ENCODE measurements at places on chromosomes 12 and 14.

GRCh38 chr14:67641902-67642749, 22.4 kb downstream of the ARG2 start:
- no peak for DNase-seq

GRCh38 chr14:85895603-85896002, 365.7 kb downstream of the FLRT2 start:
- DNase-seq: no peak

GRCh38 chr12:86613311-86613710, 357.1 kb upstream of the MGAT4C start:
- no peak for DNase-seq

DNA sequence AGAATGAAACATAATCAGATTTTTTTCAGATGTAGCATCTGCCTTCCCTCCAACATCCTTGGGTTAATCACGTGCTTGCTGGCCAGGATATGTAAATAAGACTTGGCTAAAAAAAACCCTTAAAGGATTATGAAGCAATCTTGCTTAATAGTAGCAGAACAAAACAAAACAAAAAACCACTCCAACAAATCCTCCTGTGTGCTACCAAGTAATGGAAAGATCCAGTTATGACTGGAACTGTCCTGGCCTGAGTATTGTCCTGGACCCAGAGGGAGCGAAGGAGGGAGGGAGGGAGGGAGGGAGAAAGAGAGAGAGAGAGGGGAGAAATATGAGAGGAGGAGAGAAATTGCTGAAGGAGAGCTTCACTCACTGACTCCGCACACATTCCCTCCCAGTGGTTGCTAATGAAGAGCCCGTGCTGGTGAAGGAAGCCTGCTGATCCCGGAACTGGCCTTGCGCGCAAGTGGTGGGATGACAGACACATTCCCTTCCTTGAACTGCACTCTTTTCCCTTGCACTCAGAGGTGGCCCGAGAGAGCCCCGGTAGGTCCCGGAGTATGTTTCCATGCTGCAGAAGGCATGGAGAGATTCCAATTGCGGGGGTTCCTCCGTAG, 57.2 kb downstream of the HMGA2 start:
- no peak for DNase-seq

GRCh38 chr12:116856729-116857128, 24.5 kb downstream of the HRK start:
- no peak for DNase-seq

DNA sequence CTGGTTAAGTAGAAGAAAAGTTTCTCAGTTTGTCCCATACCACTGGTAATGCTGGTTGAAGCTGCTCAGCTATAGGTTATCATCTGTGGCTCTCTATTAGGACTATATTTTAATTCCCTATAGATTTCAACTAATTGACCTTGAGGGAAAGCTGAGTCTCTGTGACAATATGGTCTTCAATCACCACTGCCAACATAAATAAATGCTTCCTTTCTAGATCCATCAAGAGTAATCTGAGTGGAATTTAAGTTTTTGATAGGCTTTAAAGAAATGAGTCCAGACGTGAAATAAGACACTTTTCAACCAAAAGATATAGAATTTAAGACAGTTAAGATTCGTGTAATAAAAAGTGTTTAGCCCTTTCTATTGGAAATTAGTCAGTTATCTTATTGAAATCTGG, 63.5 kb upstream of the MYF6 start:
- DNase-seq: no peak

DNA sequence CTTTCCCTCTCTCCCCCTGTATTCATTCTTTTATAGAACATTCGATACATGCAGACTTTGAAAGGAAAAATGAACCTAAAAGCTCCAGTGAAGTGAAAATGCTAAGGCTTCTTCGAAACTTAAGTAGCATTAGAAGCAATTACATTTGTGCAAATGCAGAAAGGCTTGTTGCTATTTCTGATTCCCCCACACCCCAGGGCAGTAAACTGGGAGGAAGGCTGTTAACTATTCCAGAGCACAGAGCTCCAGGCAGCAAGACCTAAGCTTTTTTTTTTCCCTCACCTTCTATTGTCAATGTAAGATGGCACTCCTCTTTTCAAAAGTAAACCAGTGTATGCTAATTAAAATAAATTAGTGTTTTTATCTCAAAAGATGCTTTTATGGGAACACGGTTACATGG, 448.9 kb upstream of the TBX3 start:
- no peak for DNase-seq

DNA sequence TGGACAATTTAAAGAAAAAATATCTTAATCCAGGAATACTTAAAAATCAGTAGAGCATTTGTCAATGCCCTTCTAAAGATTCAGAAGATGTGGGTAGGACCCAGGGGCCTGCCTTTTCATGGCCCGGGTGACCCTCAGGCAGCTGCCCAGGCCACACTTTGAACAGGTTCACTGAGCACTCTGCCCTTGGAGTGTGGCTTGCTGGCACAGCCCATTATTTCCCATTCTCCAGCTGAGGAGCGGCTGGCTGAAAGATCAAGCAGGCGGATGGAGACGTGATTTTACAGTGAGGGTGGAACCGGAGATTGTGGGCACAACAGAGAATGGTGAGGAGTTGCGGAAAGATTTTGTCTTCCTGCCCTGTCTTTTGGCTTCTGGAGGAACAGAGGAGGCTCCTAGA, 7.1 kb upstream of the PRPH start:
- DNase-seq: no peak

GRCh38 chr14:30520536-30520935, 38.4 kb upstream of the G2E3 start:
- no peak for DNase-seq

DNA sequence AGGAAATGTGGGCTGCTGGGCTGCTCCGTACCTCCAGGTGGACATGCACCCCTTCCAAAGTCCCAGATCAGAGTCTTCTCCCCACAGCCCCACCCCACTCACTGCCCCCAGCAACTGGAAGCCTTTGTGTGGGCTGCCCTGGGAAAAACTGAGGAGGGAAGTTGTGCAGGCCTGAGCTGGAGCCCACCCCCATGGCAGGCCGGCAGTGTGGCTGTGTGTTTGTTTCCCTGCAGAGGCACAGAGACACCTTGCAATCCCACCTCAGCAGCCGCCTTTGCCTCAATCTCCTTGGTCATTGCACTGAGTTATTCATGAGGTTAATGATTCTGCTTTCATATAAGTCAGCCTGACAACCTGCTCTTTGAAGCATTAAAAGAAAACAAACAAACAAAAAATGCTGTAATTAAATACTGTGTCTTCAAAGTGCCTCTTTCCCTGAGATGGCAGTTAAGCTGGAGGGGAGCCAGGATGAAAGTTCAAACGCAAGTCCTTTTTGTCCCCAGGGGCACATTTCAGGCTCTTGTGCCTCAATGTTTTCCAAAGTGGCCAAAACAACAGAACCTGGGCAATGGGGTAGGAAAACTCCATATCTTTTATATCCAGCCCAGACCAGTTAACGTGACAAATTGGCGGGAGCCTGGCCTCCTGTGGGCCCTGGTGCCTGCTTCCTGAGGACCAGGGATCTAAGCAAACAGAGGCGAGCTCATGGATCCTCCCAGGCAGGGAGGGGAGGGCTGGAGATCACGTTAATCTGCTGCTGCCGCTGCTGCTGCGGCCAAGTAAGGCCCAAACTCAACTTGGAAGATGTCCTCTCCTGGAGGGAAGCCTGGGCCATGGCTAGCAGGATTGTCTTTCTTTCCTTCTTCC, 51.9 kb upstream of the TSPAN11 start:
- no peak for DNase-seq

GRCh38 chr14:36229262-36229661, 52.7 kb upstream of the PTCSC3 start:
- DNase-seq: no peak

GRCh38 chr12:67517181-67517887, 131.2 kb upstream of the DYRK2 start:
- peak; percentile 12 for DNase-seq

GRCh38 chr12:123242116-123242904, 9.1 kb downstream of the MTRFR start:
- peak; percentile 44 for DNase-seq

DNA sequence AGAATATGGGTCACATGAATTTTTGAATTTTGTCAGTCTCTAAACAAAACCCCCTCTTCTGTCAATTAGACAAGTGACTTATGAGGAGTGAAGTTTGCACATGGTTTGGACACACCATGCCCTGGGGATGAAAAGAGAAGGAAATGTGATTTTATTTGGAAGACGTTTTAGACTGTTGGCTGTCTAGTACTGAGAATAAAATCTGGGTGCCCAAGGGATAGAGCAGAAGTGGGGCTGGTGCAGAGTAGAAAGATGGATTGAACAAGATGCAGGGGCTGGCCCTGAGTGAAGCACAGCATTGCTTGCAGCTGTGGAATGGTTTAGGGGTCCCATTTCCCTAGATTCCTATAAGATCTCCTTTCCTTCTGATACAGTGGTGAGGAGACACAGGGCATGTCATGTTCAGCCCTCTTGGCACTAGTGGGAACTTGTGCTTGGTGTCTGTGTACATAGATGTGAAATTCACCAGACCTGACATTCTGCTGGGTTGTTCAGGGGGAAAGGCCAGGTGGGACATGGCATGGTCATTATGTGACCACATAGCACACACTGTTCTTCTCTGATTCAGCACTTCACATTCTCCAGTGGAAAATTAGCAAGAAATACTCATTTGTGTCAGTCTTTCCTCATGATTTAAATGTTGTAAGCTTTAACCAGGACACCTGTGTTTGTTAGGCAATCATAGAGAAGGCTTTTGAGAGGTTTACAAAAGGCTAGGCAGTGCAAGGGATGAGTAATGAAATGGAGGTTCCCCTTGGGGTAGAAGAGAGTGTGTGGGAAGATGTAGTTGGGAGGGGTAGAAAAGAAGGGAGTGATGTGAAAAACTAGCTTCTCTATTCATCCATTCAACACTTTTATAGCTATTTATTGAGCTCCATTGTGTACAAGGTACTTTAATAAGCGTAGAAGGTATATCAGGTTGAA, 202.3 kb upstream of the IGF1 start:
- DNase-seq: no peak

DNA sequence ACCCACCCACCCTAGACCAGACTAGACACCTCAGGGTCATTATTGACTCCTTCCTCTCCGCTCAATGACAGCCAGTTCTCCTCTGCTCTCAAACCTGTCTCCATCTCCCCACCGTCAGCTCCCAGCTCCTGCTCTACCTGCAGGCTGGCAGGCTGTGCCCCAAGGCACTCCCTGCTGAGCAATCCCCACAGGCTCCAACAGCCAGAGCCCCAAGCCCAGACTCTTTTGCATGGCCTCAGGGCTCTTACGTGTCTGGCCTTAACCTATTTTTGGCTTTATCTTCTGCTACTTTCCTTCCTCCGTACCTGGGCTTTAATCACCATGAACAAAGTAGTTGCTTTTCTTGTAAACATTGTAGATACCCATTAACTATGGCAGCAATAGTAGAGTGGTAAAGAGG, 162.9 kb upstream of the PRMT8 start:
- no peak for DNase-seq

GRCh38 chr12:27915021-27915420, 57.5 kb downstream of the PTHLH start:
- no peak for DNase-seq

DNA sequence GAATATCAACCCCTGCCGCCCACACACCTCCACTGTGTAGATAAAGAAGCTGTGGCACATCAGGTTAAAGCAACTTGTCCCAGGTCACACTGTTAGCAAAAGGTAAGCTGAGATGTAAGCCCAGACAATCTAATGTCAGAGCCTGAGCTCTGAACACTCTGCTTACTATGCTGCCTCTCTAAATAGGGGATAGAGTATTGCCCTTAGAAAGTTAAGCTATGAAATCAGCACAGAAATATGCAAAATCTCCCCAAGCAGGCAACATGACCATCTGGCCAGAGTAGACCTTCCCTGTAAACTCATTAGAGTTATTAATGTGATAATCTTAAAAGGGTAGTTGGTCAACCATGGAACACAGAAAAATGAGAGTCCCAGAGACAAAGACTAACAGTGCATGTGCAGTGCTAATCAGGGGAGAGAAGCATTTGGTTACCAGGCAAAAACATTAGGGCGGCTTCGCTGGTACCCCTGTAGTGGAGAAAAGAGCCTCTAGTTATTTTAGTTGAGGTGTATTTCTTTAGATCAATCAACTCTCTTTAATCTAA, 171.0 kb downstream of the BTG1 start:
- no peak for DNase-seq

DNA sequence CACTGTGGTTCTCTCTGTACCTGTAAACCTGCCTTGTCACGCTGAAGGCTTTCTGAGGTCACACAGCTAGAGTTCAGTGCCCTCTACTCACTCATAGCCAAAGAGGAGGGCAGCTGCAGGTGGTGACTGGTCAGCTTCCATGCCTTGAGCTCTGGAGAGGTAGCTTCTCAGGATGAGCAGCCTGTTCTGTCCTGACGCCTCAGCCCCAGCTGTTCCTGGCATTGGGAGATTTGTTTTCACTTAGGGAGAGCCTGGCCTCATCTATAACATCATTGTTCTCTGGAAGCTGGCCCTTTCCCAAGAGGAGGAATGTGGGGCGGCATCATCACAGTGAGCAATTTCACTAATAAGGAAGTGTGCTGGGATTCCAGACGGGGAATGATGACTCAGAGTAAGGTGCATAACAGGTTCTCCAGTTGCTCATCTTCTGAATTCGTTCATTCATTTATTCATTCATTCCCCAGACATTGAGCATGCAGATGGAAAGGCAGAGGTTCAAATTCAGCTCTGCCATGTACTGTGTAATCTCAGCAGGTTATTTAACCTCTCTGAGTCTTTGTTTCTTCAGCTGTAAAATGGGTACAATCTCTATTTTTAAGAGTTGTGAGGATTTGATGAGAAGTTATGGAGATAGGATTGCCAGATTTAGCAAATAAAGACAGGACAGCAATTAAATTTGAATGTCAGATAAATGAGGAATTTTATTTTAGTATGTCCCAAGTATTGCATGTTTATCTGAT, 255.8 kb upstream of the CRY1 start:
- no peak for DNase-seq

- DNase-seq: no peak
Measured at GRCh38 chr12:56332512-56333196, 1.1 kb downstream of the PAN2 start.

DNA sequence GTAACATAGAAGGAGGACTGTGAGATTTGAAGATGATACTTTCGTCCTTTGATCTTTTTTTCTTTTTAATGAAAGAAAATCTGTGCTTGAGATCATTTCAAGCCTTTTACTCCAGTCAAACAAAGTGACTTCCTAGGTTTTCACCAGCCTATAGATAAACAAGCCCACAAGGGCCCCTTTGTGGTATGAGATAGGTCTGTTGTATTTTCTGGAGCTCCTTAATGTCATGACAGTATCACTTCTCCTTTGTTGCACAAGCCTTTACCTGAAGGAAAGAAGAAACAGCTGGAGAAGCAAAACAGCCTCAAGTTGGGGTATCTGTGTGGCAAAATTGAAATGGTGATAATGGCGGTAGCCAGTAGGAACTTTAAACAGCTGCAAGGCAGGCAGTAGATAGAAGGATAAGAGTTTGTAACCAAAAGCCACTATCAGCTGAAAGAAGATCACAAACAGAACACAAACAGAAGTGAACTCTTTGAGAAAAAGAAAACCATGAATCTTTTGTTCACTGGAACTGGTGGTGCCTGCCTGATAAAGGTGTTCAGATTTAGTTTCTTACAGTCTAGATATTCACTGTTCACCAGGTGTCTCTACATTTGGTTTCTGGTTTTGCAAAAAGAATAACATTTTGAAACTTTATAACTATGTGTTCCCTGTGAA, 96.8 kb downstream of the LGR5 start:
- DNase-seq: no peak

- no peak for DNase-seq
Measured at GRCh38 chr14:31965071-31965734, 111.9 kb upstream of the ARHGAP5 start.

GRCh38 chr14:69045857-69046475, 66.9 kb upstream of the ACTN1 start:
- no peak for DNase-seq

GRCh38 chr14:58717813-58718212, 80.1 kb downstream of the DACT1 start:
- DNase-seq: no peak

Measured in KBM-7 (cell line).